ENCODE measurements at places on chromosomes 12 and 14.
A peak's percentile ranks its signal among the peaks of the same experiment; 100 is the strongest.

DNA sequence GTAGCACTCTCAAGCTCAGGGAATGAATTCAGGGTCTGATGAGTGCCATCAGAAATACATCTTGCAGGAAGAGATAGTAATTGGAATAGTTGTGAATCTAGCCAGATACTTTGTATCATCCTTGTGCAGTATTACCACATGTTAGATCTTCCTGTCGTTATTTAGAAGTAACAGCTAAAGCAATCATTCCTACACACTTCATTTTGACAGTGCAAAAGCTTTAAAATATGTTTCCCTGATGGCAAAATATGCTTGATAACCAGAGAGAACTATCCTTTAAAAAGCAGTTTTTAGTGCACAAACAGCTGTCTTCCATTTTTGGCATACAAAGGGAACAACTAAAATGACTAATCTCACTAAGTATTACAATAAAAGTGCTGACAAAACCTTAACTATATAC lies 149.5 kb upstream of the SLC38A2 start:
- DNase-seq: no peak

DNA sequence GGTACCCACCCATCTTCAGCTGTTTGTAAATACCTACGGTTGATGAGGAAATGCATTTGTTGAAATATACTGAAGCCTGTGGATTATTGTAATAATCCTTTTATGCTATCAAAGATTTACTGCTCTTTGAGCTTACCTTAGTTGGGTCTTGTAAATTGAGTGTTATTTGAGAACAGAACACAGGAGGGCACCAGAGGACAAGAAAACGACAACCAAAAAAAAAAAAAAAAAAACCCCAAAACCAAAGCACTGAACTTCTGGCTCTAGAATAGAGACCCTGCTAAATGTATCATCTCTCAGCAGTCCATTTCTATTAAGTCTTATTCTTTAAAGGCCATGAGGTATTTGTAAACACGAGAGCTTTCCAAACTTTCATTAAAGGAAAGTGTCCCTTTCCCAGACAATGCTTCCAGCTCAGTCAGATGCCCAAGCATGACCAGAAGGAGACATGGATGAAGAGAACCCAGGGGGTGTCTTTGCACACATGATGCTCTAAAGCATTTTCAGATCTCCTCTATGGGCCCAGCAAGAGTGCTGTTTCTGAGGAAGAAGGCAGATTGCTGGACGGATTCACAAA lies 763.9 kb downstream of the NRXN3 start:
- DNase-seq: peak; percentile 34

DNA sequence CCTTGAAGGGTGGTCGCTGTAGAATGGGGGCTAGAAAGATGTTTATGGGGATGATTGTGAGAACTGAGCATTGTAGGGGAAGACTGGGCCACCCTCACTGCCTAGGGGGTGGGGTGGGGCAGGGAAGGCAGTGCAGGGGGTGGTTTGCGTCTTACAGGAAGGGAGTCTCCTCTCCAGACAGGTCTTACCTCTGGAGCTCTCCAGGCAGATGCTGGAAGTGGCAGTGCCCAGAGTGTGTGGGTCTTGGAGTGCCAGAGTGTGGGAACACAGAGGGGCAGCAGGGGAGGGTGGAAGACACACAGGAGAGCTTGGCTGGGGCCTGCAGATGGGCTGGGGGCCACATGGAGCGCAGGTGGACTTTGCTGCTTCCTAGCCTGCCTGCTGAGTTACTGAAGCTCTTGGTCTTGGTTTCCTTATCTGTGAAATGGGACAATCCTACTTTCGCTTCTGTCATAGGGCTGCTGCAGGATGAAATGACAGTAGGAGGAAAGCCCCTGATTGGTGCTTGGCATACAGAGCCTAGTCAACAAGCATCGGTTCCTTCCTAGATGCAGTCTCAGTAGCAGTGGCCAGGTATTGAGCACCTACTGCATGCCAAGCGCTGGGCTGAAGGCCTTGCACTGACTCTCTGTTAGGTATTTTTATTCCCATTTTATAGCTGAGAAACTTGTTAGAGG lies 118.3 kb downstream of the SLC25A47 start:
- no peak for DNase-seq

- no peak for DNase-seq
These were observed 18.6 kb upstream of the PLEKHG3 start for GRCh38 chr14:64685371-64686281.

GRCh38 chr12:108442067-108442466 lies 73.0 kb upstream of the FICD start:
- no peak for DNase-seq

GRCh38 chr12:109443794-109444193 lies 33.3 kb downstream of the KCTD10 start:
- DNase-seq: no peak

GRCh38 chr14:62711351-62712023 lies 333.8 kb downstream of the KCNH5 start:
- no peak for DNase-seq

DNA sequence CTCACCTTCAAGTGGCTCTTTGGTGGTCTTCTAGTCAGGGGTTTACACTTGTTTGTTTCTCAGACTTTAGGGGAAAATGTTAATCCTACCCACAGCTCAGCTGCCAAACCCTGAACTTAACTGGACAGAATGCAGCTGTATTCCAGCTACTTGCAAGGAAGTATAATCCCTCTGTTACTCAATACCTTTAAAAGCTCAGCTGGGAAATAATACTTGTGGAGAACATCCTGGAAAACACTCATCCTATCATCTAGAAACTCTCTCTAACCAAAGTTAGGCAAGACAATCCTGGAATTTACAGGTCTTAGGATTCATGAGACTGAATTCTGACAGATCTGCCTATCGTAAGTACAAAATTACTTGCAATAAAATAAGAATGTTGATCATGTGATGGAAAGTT lies 404.1 kb downstream of the ADAMTS20 start:
- no peak for DNase-seq

DNA sequence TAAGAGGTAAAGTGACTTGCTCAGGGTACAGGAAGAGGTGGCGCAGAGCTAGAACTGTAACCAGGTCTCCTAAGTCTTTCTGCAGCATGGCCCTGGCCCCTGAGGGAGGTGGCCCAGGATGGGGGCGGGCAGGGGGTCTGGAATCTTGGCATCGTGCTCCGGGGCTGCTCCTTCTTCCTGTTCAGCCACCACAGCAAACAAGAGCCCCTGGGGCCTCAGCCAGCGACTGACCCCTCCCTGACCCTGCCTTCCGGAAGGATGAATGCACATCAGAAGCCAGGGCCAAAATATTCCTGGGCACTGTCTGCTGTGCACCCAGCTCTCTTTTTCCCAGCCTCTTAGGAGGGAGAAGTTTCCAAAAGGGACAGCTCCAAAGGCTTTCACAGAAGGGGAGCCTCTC lies 242.8 kb downstream of the DPF3 start:
- DNase-seq: no peak

GRCh38 chr12:56221232-56221756 lies 428 bp downstream of the RNF41 start:
- DNase-seq: peak; percentile 36

DNA sequence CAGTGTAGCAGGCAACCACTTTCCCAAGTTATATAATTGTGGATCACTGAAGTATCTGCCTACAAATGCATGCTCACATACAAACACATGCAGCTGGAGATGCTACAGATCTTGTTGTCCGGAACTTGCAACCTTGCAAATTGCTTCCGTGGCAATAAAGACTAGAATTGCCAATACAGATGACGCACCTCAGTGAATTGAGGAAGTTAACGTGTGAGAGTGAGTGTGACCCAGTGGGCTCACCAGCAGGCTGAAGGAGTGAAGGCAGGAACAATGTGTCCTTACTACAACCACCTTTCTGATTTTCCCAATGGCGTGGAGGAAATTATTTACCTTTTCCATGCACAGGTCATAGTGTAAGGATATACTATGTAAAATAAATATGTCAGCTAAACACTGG lies 89.4 kb upstream of the GRIP1 start:
- no peak for DNase-seq

- no peak for DNase-seq
These were observed 24.0 kb downstream of the SYT1 start for GRCh38 chr12:78888568-78888967.

GRCh38 chr12:80580254-80580653 lies 127.2 kb upstream of the MYF6 start:
- DNase-seq: no peak

- no peak for DNase-seq
These were observed 2.8 kb downstream of the ZFP36L1 start for GRCh38 chr14:68789821-68790643.

DNA sequence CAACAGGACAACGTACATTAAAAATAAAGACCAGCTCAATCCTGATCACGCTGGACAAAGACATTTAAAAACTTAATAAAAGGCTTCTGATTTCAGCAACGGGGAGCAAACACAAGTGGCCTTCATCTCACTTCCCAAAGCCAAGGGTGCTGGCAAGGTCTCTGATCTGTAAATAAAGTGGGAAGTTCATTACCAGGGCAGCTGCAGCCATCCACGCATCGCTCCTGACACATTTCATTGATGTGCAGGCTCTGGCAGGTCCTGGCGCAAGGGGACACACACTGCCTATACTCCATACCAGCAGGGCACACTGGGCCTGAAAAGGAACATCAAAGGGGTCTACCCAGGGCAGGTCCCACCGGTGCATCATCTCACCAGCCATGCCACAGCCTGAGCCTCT lies 51.0 kb downstream of the VWF start:
- no peak for DNase-seq

GRCh38 chr14:101600891-101601605 lies 39.8 kb downstream of the DIO3 start:
- no peak for DNase-seq

DNA sequence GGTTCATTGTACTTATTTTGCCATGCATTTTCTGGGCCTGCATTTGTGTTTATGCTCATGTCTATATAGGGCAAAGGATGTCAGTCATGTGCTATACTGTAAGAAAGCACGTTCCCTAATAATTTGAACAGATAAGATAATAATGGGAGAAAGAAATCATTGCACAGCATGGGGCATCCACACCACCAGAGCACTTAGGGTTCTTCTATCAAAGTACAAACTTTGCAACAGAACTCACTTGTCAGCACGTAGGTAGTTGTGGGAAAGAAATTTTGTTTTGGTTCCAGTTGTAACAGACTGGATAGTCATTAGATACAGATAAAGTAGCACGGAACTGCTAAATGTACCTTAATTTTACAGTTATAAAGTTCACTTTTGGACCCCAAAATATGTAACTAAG lies 10.1 kb downstream of the PPP1CC start:
- no peak for DNase-seq

All from SW480 (cell line).